ENCODE measurements at places on chromosomes 12 and 14.

GRCh38 chr12:31524791-31525495 lies 66.0 kb downstream of the DENND5B start:
- DNase-seq = no peak

DNA sequence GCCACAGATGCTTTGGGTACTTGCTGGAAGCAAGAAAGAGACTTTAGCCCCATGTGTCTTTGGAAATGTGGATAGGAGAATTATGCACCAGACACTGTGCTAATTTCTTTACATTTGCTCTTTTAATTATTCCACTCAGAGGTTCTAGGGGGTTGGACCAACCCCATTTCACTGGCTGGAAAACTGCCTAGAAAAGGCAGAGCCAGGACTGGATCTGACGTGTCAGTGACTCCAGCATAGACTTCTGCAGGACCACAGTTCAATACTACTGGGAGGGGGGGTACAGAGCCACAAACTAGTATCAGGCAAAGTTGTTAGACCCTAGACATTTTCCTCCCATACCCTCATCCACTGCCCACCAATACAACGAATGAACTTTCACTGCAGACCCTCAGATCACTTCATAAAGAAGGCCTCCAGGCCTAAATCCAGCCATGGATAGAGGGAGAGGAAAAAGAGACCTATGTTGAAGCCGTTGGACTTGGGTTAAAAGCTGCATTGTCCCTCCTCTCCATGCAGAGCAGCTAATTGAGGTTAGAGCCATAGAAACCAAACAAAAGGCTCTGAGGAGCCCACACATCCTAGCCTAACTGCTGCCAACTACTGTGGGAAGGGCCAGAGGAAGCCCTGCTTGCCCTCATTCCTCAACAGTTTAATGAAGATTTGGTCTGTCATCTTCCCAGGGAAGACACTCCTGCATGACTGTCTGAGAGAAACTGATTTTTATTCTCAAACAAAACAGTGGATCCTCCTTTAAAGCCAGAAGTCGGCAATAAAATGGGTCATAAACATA lies 68.7 kb downstream of the STON2 start:
- no peak for DNase-seq

DNA sequence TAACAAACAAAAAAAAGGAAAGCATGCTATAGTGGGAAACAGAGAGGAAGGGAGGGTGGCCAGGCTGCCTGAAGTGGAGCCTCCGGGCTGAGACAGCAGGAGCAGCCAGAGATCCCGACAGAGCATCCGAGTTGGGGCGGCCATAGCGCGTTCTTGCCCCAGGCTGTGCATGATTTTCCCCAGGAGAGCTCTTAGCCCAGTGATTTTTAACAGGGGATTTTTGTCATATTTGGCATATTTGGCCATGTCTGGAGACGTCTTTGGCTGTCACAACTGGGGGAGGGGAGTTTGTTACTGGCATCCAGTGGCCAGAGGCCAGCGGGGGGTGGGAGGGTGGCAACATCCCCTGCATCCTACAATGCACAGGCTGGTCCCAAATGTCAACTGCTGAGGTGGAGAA lies 23.6 kb downstream of the BDKRB1 start:
- no peak for DNase-seq

GRCh38 chr14:89292579-89293313 lies 124.3 kb downstream of the FOXN3 start:
- DNase-seq = no peak

GRCh38 chr14:37588956-37589714 lies 5.9 kb downstream of the FOXA1 start:
- DNase-seq = no peak

GRCh38 chr12:14169281-14169680 lies 187.9 kb upstream of the GRIN2B start:
- no peak for DNase-seq
